ENCODE measurements at places on chromosomes 7 and 10.

- no peak for DNase-seq
Measured at GRCh38 chr7:18488049-18488448, 7.5 kb upstream of the HDAC9 start.

- DNase-seq = no peak
Measured at GRCh38 chr7:51019191-51019844, 236.6 kb upstream of the GRB10 start.

DNA sequence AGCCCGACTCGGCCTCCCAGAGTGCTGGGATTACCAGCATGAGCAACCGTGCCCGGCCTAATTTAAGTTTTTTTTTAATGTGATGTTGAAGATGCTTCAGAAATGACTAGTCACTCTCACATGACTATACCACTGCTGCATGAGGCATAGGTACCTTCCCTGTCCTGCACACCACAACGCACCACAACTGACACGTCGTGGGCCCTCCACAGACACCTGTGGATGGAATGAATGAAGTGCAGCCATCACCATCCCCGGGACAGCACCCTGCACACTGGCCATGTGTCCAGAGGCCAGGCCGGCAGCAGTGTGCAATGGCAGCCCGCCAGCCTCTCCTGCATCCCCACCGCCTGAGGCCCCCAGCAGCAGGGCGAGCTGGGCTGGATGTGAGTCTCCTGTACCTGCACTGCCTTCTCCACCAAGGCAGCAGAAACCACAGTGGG is 55.1 kb downstream of the VOPP1 start:
- DNase-seq = no peak

- DNase-seq = no peak
Measured at GRCh38 chr7:30864101-30864500, 47.6 kb upstream of the AQP1 start.

DNA sequence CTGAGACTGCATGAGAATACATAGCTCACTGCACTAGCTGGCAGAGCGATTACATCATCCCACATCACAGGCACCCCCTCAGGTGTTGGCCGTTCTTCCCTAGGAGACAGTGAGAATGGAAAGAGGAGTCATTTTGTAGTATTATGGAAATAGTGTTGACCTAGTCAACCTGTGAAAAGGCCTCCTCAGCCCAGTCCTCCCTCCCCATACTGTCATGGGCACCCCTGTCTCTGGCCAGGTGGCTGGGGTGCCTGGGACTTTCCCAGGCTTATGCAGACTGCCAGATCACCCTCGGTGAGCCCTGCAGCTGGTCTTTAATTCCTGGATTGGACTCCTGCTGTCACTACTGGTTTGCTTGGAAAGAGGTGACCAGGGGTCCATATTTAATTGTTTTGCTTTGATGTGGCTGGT is 4.0 kb downstream of the INPP5A start:
- DNase-seq = peak; percentile 64

- DNase-seq = no peak
Measured at GRCh38 chr10:123160311-123160980, 6.2 kb downstream of the BUB3 start.

DNA sequence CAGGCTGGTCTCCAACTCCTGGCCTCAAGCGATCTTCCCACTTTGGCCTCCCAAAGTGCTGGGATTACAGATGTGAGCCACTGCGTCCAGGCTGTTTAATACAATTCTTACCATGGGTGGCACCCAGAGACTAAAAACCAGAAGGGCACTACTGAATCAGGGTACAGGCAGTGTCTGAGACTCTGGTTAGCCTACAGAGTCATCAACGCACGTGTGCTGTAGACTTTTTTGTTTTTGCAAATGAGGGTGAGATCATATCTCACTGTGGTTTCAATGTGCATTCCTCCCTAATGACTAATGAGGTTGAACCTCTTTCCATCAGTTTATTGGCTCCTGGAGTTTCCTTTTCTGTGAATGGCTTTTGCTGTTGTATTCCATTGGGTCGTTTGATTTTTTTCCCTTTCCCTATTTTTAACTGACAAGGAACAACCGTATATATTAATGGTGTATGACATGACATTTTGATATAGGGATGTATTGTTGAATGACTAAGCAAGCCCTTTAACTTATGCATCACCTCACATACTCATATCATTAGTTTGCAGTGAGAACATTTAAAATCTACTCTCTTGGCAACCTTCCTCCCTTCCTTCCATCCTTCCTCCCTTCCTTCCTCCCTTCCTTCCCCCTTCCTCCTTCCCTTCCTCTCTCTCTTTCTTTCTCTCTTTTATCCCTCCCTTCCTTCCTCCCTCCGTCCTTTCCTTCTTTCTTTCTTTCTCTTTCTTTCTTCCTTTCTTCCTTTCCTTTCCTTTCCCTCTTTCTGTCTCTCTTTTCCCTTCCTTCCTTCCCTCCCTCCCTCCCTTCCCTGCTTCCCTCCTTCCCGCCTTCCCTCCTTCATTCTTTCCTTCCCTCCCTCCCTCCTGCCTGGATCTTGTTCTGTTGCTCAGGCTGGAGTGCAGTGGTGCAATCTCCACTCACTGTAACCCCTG is 9.3 kb upstream of the TMEM270 start:
- no peak for DNase-seq

DNA sequence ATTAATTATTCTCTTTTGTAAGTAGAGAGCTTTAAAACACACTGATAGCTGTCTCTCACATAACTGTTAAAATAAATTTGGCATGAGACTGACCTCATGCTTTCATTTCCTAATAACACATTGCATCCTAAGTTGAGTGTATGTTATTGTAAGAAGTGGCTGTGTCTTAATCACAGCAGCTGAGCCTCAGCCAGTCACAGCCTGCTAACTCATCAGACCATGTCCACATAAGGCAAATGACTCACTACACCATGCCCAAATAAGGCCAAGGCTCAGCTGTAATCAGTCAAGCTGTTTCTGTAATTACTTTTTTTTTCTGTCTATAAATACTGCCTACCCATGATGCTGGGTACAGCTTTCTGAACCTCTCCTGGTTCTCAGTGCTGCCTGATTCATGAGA is 860.9 kb downstream of the XPNPEP1 start:
- no peak for DNase-seq

DNA sequence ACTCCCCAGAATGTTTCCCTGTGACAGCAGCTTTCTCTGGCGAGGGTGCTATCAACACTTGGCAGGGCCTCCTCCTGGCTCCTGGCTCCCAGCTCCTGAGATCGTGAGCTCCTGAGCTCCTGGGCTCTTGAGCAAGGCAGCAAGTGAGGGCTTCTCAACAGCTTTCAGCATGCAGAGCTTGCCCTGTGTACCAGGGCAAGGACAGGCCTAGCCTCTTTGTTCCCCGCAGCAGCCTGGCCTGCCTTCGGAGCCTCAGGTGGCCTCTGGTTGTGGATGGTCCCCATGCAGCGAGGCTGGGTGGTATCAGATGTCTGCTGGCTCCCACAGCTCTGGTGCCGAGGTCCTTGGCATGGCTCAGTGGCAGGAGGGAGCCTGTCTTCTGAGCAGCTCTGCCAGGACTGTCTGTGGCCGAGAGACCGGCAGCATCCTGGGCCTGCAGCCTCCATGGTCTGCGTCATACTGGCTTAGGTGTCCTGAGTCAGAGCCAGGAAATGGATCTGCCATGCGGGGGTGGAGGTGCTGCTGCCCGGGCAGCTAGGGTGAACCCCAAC is 44.2 kb downstream of the ZMIZ1 start:
- peak; percentile 71 for DNase-seq

DNA sequence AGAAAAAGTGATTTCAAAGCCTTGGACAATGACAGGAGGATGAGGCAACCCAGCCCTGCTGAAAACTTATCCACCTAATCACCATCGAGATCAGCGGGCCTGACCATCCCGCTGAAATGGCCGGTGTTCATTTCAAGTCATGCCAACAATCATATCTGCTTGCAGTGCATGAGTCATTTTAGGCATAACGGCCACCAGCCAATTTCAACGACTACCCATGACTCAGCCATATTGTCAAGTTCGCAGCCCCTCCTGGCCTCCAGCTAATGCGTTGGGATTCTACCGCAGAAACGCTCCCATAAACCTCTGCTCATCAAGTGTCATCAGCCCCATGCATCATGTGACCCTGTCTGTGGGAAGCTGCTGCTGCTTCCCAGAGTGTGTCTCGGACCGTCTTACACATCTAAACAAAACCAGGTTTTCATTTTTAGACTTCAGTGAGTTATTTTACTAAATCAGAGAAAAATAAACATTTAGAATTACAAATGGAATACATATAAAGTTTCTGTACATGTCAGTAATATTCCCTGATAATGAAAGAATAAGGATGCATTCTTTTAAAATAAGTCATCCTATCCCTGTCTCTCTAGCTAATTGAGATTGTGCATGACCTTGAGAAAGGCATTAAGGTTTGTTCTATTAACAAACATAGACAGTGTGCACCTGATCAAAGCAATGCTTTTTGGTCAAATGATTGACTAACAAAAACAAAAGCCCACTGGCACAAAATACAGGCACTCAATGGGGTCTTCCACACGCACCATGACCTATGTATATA is 188.9 kb downstream of the ADAM12 start:
- no peak for DNase-seq

DNA sequence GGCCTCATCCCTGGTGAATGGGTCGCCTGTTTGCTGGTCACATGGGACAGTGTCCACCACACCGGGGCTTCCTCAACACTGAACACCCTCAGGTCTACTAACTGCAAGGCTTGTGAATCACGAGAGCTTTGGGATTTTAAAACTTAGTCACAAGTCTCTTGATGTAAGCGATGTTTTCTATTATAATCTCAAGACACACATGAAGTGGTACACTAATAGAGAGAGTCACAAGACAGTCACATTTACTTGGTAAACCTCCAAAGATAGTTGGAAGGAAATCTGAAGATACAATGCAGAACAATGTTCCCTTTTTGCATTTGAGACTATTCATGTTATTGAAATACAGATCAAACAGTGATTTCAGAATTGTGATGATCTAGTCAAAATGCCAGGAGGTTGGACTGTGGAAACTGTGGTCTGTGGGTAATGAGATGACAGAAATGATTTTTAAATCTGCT is 233.1 kb upstream of the KLF6 start:
- DNase-seq = no peak

GRCh38 chr7:32761451-32762205 is 129.9 kb downstream of the KBTBD2 start:
- DNase-seq = no peak

DNA sequence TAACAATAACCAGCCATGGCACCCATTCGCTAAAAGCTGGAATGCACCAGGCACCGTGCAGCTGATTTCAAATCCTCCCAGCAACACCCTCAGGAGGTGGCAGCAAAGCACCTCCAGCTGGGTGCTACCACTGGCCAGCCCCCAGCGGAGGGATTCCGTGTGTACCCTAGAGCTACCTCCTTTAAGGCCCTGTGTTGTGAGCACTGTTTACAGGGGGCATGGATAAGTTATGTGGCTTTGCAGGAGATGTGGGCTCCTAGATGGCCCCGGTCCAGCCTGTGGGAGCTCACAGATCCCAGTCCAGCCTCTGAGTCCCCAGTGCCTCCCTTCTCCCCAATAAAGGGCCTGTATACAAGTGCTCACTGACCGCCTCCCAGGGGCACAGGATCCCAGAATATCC is 27.1 kb downstream of the TNRC18 start:
- no peak for DNase-seq

- no peak for DNase-seq
Measured at GRCh38 chr7:2796358-2797352, 47.5 kb downstream of the GNA12 start.

DNA sequence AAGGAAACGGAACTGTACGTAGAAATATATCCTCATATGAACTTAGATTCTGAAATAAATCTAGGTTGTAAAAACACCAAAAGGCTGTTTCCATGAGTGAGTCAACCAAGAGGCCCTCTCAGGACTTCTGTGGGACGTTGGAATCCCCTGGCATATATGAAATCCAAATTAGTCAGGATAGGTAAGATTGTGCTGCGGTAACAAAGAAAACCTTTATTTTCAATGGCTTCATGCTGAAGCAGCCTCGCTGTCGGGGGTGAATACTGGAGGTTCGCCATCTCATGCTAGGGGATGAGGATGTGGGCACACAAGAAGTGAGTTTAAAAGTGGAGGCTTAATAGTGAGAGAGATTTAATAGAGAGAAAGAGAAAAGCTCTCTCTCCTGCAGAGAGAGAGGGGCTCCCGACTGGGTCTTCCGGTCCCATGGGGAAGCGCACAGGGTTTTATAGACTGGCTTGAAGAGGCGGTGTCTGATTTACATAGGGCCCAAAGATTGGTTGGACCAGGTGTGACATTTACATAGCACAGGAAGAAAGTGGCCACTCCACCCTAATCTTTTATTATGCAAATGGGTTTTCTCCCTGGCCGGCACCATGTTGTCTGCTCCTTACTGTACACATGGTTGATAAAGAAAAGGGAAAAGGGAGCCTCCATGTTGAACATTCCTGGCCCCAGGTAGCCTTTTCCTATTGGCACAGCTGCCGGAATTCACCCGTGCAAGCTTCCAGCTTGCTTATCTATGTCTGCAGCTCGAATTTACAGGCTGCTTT is 52.3 kb upstream of the SEPHS1 start:
- DNase-seq = no peak

DNA sequence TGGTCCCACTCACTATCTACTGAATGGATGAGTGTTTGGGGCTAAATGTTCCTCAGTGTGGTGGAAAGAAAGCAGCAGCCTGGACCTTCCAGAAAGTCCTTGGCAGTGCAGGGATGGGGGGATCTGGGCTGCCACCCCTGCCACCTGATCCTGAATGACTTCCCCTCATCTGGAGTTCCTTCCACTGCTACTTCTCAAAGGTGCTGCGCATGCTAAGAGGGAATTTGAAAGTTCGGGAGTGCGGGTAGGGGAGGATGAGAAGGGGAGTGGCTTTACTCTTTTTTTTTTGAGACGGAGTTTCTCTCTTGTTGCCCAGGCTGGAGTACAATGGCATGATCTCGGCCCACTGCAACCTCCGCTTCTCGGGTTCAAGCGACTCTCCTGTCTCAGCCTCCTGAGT is 1.4 kb downstream of the KLRG2 start:
- DNase-seq = no peak

GRCh38 chr7:26192485-26193087 is 8.0 kb downstream of the HNRNPA2B1 start:
- no peak for DNase-seq

- DNase-seq = no peak
Measured at GRCh38 chr7:96671854-96672253, 37.8 kb downstream of the SEM1 start.

DNA sequence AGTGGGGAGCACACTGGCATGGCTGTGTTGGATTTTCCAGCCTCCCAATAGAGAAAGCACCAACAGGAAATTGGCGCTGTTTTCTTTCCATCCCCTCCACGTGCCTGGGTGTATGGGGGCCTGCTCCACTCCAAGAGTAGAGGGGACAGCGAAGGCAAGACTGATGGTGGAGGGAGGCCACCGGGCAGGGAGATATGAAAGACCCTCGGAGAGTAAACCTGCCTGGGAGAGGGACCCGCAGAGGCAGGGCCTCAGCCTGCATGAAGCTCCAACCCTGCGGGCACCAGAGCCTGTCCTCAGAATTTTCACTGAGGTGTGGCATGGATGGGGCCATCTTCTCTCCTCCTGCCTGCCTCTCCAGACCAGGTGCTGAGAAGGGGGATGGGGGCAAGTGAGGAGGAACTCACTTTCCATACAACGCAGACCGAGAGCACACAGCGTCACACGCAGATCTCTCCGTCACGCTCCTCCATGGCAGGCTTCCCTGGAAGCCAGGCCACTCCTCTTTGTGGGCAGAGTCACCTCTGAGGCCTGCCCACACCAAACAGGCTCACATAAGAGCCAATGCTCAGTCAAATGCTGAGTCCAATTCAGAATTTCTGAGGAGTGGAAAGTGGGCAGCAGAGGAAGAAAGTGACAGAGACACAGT is 18.8 kb downstream of the ANXA11 start:
- no peak for DNase-seq
